PC-9 (cell line): ENCODE measurements at places on chromosomes 1 and 21. TPM values are rescaled to one million over a fixed set of nuclear protein-coding genes. Genes with fewer than 3 reads are reported as not detected.

DNA sequence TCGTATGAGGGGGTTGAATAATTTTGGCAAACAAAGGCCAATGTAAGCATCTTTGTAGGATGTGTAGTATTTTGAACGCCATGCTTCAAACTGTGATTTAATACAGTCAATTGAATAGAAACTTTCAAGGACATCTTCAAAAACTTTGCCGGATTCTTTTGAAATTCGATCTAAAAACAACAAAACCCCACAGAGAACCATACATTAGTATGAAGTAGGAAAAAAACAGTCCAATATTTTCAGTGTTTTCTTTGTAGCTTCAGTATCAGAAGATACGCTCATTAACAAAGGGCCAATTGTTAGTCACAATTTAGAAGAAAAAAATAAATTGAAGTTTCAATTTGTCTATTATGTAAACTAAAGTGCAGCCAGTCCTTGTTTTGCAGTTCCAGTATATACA is 20.7 kb upstream of the SYNJ1 start:
- no peak for DNase-seq

GRCh38 chr1:109389638-109390341 is 7.9 kb downstream of the SORT1 start:
- DNase-seq = no peak

ACBD6 gene
- 52.2 and 61.0 TPM in 2 replicates for total RNA-seq

GRCh38 chr1:164703960-164704411 is 145.0 kb downstream of the PBX1 start:
- no peak for DNase-seq

CCDC24 gene
- total RNA-seq = 47.9 and 56.5 TPM in 2 replicates

- no peak for DNase-seq
These were observed 170.8 kb downstream of the PLA2G4A start for GRCh38 chr1:186999506-186999905.

DNA sequence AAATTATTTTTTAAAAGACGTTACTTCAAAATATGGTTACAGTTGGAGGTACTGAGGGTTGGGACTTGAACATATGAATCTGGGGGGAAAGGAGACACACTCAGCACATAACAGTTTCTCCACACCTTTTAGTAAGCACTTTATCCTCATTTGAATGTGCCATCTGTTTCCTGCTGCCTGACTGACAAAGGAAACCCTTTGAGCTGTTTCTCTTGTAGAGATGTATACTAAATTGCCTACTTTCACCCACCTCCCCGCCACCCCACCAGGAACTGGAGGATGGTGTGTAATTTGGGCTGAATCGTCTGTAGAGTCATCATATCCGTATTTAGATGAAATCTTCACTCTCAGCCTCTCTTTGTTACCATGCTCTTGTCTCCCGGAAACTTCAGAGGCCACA is 108.1 kb downstream of the KAZN start:
- no peak for DNase-seq

DNA sequence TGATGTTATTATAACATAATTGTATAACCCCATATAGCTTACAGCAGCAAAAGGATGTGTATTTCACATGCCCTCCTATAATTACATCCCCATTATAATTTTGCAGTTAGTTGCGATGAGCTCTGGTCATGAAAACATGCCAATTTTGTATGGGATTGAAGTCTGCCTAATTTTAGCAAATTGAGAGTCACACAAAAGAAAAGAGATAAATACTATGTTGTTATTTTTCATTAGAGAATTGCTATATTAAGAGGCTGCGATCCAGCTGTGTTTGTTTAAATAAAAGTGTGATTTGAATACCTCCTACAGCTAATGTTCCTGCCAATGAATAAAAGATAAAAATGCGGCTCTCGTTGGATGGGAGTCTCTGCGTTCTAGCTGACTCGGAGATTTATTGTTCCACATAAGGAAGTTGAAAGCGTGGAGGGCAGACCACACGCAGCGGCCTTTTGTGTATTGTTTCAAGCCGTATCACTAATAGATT is 461.0 kb upstream of the NFIA start:
- no peak for DNase-seq

- DNase-seq = no peak
These were observed 71.3 kb downstream of the ATP5PO start for GRCh38 chr21:33844104-33844889.

GRCh38 chr1:93723110-93723509 is 41.5 kb upstream of the BCAR3 start:
- DNase-seq = peak; percentile 74

DNA sequence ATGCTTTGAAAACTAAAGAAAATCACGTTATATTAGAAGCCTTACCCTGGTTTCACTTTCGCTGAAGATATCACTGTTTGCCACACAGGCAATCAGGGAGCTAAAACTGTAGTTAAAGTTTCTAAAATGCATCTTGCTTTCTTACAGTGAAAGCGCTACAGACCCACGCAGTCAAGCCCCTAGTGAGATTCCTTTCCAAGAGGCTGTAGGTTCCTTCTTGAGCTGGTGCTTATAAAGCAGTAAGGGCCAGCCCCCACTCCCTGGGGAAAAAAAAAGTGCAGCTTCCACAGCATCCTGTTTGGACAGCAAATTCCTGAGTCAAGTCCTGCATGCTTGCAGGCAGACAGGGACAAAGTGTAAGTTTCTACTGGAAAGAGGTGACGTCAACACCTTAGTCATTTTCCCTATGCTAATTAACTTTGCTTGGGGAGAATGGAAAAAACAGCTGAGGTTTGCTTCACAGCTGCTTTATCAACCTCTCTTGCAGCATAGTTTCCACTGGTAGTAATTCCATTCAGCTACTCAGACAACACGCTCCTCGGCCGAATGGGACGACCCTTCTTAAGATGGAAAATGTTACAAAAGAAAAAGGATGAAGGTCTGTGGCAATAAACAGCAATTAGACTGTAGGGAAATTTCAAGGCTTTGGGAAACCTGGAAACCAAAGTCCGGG is 14.7 kb upstream of the KCNE1 start:
- DNase-seq = peak; percentile 71

SPRR2G gene
- total RNA-seq = not detected in 2 replicates

DNA sequence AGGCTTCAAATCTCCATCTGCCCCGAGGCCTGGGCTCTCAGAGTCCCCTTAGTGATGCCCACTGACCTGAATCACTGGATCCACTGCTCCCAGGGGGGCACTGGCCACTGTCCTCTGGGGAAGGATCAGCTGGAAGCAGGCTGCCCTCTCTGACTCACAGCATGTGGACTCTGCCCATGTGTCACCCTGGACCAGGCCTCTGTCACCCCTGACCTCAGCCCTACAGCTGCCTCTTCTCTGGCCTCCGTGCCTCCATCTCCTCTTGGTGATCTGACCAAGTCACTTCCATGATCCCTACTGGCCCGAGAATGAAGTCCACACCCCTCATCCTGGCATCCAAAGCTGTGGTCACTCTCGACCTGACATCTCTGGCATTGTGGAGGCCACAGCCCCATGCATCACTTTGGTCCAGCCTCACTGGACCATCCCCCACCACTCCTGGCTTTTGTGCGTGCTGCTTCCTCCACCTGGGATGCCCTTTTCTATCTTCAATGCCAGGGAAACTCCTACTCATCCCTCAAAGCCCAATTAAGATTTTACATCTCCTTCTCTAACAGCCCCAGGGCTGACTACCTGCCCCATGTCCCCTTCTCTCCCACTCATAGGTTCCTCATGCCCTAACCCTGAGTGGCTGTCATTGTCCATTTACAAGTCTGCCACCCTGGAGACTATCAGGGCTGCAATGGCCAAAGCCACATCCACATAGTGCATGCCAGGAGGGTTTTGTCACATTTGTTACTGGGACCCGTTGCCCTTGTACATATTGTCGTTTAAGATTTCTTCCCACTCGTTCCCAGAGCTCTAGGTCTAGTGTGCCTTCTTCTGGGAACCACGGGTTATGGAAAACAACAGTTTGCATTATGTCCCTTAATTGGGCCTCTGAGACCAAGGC is 685.0 kb downstream of the MATN1 start:
- DNase-seq = no peak

LAPTM5 gene
- total RNA-seq = 4.0 and 5.0 TPM in 2 replicates

GRCh38 chr21:45011426-45011825 is 63.0 kb upstream of the ADARB1 start:
- DNase-seq = no peak

SYNJ1 gene
- total RNA-seq = 3.3 and 4.8 TPM in 2 replicates

DNA sequence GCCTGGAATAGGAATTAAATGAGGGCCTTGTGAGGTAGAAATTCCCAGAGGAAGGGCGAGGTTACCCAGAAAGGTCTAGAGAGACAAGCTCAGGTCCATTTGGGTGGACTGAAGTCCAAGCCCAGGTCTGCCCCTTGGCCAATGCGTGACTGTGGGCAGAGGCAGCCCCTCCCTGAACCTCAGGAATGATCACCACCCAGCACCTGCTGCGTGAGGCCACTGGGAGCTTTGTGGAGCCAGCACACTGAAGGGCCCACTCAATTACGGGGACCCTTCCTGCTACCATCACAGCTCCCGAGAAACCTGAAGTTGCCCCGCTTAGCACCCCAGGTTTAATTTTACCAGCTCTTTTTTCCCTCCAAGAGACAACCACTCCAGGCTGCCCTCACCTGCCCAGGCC is 6.5 kb upstream of the MATN1 start:
- no peak for DNase-seq
